Spinal cord (tissue), 10 donors: ENCODE measurements at places on chromosomes 16 and 17. TPM values are rescaled to one million over a fixed set of nuclear protein-coding genes. Genes with fewer than 3 reads are reported as not detected.

Gene CNTNAP4
- 17.3 TPM for total RNA-seq

- no peaks in the 10 kb centered on the region for H3K36me3 ChIP-seq
- peaks cover 11% of the 10 kb centered on the region for H3K4me1 ChIP-seq
- H3K27ac ChIP-seq: no peak overlapping the region
- no peak for DNase-seq
- H3K27me3 ChIP-seq: no peaks in the 10 kb centered on the region
These were observed 26.6 kb upstream of the SKAP1 start for GRCh38 chr17:48456589-48456988.

DNA sequence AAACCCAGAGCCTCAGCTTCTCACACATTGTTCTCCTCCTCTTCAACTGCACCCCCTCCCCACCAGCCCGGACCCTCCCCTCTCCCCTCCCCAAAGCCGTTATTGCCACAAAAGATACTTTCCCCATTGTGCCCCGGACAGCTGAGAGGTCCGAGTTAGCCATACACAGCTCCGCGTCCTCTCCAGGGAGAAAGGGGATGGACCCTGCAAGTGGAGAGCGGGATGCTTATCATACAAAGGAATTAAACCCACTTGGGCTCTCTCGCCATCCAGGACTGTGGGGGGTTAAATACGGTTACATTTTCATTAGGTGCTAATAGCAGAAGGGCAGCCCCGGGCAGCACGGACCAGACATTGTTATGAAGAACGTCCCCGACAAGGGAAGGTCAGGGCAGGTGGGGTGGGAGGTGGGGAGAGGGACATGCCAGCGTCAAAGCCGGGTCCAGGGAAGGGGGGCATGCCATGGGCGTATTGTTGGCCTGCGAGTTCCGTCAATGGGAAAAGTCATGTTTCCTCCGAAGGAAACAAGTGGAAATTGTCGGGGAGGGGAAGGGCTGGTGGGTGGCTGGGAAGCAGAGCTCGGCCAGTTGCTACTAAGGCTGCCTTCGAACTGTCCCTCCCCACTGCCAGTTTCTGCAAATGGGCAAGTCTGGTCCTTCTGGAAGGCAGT, 99.1 kb downstream of the SOX9 start:
- H3K27me3 ChIP-seq: peaks cover 16% of the 10 kb centered on the region
- no peak for DNase-seq
- no peak overlapping the region for H3K27ac ChIP-seq
- H3K36me3 ChIP-seq: no peaks in the 10 kb centered on the region

Gene PRM2
- total RNA-seq: not detected

DNA sequence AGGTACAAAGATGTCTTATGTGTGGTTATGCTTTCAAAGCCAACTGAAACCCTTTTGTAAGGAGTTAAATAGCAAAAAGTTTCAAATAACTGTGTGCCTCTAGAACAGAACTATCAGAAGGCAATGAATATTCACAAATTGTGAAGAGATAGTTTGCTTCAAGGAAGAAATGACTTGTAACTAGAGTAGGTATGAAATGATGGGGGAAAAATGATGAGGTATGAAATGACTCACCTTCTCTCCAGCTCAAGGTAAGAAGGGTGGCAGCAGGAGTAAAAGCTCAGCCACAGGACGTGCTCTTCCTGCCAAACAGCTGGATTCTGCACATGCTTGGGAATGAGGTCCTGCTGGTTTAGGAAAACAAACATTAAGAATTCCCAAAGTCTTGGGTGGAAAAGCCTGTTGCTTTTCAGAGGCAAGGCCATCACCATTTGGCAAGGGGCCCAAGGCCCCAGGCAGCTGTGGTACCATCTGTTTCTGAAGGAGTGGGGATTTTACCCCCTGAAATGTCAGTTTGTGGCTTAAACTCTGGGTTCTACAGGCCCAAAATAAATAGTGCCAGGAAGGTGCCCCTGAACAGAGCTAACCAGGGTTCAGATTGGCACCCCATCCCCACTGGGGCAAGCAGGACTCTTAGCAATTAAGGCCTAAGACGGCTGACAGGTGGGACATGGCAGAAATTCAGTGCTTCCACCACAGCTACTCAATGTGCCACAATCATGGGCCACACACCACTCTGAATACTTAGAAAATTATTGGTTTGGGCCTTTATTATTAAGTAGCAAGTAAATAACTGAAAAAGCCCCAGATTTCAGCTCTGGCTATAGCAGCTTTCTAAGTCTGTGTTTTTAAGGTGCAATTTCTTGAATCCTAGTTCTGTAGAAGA, 13.3 kb downstream of the HERPUD1 start:
- DNase-seq: no peak
- H3K27me3 ChIP-seq: no peaks in the 10 kb centered on the region
- peaks cover under 1% of the 10 kb centered on the region for H3K4me1 ChIP-seq
- H3K27ac ChIP-seq: no peak overlapping the region
- H3K36me3 ChIP-seq: peaks cover 38% of the 10 kb centered on the region
- H3K4me3 ChIP-seq: no peak overlapping the region
